ENCODE measurements at places on chromosomes 3 and 15. TPM values are rescaled to one million over a fixed set of nuclear protein-coding genes. Genes with fewer than 3 reads are reported as not detected.
A peak's percentile ranks its signal among the peaks of the same experiment; 100 is the strongest.

DNA sequence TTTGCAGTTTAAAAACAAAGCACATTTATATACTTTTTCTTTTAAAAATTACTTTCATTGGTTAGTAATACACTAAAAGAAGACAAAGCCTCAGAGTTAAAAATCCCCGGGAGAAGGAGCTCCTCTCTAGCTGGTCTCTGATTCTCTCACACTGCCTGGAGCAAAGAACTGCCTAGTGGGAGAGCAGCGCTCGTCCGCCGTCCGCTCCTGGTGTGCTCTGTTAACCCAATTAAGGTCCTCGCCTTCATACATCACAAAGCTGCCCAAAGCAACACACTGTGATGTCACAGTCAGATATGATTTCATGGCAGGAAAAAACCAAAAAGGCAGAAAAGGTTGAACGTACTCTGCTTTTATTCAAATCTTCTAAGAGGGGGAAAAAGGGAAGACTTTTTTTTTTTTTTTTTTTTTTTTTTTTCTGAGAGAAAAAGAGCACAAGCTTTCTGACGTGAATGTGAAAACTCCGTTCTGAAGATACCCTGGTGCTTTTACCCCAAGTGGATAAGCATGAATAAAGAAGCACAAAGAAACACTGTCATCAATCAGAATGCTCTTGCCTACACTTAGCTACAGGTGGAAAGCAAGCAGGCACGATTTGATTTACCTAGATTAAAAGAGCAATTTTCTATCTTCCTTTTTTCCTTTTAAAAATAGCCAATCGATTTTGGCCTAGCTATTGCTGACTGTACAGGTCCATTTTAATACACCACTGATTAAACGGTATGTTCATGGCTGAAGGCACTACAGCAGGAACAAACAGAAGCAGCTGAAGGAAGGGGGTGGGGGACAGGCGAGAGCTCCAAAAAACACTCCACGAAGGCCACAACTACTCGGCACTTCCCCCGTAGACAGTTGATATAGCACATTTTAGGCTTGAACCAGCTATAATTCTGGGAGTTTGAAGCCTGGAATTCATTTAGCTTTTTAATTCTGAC lies 115.2 kb downstream of the TIGIT start:
- no peak for DNase-seq

DNA sequence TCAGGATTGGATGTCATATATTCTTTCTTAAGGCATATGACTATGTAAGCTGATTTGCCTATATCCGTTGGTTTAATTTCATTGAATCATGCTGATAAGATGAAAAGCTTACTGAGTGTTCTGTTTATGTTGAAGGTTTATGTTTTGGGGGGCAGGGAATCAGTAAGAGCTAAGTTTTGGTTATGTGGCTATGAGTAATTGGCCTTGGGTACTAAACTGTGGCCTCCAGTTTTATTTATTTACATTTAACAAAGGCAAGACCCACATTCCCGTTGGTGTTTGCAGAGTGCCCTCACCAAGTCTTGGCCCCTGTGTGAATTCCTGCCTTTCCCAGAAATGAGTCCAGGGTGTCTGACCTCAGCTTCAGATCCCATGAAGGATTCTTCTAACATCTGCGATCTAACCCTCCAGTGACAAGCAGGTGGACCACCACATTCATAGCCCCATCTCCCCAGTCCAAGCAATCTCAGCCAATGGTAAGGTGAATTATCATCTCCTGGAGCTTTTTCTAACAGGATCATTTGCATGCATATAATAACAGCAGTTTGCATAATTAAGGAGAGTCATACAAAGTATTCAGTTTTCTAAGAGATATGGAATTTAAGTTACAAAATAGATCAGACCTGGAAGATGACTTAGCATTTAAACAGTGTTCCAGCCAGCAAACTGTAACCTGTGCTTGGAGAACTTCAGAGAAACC lies 27.4 kb downstream of the GLDN start:
- no peak for DNase-seq

- DNase-seq, result no peak
Observed at GRCh38 chr3:17407576-17407975, 334.9 kb downstream of the TBC1D5 start.

- DNase-seq, result peak; percentile 48
Observed at GRCh38 chr15:28904541-28905315, 19.0 kb downstream of the APBA2 start.

Gene CCDC191
- total RNA-seq, result 3.2 TPM

Gene C3orf20
- not detected for total RNA-seq

Data from chondrocyte (in vitro differentiated cells).